Astrocyte of the hippocampus (primary cell): ENCODE measurements at places on chromosomes 3 and 15.

GRCh38 chr3:176208283-176208682, 989.0 kb downstream of the TBL1XR1 start:
- DNase-seq = no peak

DNA sequence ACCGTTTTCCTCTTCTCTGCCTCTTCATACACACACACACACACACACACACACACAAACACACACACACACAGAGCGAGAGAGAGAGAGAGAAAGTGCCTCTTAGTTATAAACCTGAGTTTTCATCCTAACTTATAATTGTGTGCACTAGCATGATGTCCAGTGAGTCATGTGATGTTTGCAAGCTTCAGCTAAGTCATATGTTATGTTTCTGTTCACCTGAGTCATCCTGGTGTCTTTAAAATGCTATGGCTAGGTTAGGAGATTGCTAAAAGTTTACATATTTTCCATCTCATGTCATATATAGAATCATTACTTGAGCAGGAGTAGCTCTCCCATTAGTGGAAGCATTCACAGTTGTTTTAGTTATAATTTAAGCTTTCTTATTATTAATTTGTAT, 155.8 kb downstream of the EPHA6 start:
- no peak for DNase-seq

DNA sequence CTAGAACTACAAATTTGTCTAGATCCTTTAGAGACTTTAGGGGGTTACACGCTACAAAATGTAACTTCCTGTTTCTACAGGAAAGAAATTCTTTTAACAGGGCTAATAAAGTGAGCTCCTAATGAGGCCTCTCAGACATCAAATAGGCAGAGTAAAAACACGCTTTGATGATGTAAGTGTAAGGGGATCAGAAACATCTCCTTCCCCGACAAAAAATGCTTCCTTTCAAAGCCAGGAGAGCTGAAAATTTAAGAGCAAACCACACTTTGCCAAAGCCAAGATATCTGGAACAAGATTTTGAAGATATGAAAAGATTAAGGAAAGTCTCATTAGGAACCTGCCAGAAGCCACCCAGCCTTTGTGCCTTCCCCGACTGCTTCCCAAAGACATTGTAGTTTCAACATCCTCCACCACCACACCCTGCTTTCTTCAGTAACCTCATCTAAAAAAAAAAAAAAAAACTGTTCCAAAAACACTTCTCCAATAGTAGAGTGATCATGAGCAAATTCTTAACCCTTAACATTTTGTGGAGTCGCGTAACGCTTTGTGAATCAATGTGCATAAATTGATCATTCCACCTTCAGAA, 505.0 kb upstream of the THBS1 start:
- DNase-seq = peak; percentile 66

GRCh38 chr3:142916605-142917004, 27.7 kb upstream of the PCOLCE2 start:
- no peak for DNase-seq

DNA sequence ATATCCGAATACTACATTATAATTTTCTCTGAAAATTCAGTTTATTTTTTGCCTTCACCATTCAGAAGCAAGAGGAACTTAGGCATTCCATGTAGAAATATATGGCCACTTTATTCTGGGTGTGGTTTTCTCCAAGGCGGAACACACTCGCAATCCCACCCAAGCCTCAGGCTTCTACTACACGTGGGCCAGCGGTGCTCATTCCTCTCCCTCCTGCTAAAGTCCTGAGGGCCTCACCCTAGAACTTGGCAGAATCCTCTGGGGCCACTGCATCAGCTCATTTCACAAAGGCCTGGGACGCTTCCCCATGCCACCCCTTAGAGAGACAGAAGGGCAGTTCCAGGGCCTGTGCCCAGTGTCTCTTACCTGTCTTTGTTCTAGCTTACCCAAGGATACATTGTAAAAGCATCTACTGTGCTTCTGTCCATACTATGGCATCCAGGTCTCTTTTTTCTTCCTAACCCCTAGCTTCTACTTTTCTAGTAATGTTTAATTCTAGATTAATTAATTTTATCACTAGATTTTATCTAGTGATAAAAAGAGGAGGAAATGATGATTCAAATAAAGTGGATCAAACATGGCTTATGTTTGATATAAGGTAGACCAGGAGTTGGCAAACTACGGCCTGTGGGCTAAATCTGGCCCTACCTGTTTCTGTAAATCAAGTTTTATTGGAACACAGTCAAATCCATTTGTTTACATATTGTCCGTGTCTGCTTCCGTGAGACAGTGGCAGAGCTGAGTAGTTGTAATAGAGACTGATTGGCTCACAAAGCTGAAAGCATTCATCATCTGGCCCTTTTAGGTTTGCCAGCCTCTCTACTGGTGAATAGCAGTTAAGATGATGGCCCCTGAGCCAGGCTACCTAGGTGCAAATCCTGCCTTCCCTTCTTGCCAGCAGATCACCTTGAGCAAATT, 29.8 kb downstream of the LARS2 start:
- DNase-seq = no peak

GRCh38 chr15:47473106-47473725, 244.1 kb upstream of the SEMA6D start:
- DNase-seq = no peak

DNA sequence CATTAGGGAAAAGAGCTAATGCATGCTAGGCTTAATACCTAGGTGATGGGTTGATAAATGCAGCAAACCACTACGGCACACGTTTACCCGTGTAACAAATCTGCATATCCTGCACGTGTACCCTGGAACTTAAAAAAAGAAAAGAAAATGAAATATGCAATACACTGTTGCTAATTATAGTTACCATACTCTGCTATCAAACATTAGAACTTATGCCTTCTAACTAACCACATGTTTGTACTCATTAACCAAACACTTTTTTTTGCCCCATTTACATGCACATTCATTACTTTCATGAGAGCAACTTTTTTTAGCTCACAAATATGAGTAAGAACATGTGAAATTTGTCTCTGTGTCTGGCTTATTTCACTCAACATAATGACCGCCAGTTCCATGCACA, 253.1 kb downstream of the CGGBP1 start:
- DNase-seq = no peak

- peak; percentile 77 for DNase-seq
These were observed 97.2 kb downstream of the TBC1D5 start for GRCh38 chr3:17645074-17645698.

GRCh38 chr15:91599261-91599660, 254.2 kb upstream of the SLCO3A1 start:
- no peak for DNase-seq

GRCh38 chr15:48800811-48801455, 9.9 kb downstream of the CEP152 start:
- DNase-seq = peak; percentile 38

- DNase-seq = peak; percentile 61
These were observed 10.5 kb downstream of the PTX3 start for GRCh38 chr3:157447026-157447694.

GRCh38 chr3:135966271-135966961, 888 bp downstream of the PPP2R3A start:
- DNase-seq = peak; percentile 26

GRCh38 chr3:158896729-158897128, 94.9 kb downstream of the MFSD1 start:
- peak; percentile 12 for DNase-seq

DNA sequence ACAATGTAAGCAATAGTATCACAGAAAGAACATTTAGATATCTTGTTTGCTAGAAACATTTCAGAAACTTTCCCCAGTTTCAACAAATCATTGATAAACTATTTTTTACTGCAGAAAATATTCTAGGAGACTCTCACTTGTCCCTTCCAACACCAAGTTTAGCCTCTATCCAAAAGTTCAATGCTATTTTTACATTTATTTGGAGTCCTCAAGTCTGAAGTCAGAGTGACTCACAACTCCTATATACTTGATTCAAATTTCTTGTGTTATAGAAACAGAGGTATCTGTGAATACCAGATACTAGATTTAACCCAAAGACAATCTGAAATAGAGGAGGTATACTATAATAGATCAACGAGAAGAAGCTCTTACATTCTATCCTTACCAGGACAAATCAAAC, 49.6 kb downstream of the RFX7 start:
- no peak for DNase-seq

DNA sequence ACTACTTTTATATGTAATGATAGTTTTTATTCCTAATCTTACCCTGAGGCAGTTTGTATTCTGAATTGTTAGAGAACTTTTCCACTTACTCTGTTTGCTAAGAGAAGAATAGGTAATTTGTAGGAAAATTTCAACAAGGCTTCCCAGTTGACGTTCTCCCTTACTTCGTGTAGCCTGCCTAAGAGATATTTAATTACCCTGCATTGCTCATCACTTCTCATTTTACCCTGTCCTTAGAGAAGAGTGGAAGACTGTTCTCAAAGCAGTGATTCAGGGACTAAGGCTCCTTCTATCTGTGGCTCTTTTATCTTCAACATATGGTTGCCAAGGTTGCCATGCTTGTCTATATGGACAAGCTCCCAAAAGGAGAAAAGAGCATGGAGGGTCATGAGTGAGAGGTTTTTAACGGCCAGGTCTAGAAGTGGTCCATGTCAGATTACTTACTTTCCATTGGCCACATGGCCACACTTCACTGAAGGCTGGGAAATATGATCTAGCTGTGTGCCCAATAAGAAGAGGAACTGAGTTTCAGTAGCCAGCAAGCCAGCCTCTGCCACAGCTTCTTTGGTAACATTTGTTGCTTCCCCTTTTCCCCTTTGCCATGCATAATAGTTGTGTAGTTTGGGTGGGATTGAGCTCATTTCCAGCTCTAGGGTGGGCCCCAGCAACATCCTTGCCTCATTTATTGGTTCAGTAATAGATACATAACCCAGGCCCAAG, 22.1 kb downstream of the PDE8A start:
- no peak for DNase-seq

- peak; percentile 71 for DNase-seq
These were observed 117.1 kb upstream of the SMAD3 start for GRCh38 chr15:66948294-66948693.

GRCh38 chr3:76107935-76108570, 322.7 kb upstream of the ZNF717 start:
- peak; percentile 54 for DNase-seq

GRCh38 chr15:32657198-32657883, 15.8 kb downstream of the SCG5 start:
- DNase-seq = no peak

- DNase-seq = no peak
These were observed 20.4 kb downstream of the H1-8 start for GRCh38 chr3:129563332-129563731.

- no peak for DNase-seq
These were observed 126.3 kb upstream of the TMEM108 start for GRCh38 chr3:132911741-132912415.

GRCh38 chr3:69282181-69282580, 103.7 kb downstream of the FRMD4B start:
- DNase-seq = no peak

DNA sequence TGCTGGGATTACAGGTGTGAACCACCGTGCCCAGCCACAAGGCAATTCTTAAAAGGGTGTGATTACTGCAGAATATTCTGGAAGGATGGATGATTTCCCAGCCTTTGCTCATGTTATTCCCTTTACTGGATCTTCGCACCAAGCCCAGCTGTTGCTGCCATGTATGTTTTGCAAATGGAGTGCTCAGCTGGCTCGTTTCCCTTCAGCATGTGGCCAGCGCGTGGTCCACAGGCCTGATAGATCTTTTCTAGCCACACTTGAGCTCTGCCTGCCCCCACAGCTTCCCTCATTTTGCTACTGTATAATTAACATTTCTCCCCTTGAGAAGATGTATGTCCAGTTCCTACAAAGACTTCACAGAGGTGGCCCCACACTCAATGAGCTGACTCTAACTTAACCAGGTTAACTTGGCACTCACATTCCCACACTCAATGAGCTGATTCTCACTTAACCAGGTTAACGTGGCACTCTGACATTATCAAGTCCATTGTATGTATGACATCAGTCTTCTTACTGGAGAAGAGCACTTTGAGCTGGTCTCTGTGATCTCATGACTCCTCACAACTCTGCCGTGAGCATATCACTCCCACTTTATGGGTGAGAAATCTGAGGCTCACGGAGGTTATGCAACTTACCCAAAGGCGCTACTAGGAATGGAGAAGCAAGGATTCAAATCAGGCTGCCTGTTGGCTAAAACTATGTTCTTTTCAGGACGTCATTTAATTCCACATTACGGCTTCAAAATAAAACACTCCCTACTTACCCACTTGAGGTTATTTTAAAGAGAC, 49.2 kb downstream of the TM4SF4 start:
- DNase-seq = no peak

DNA sequence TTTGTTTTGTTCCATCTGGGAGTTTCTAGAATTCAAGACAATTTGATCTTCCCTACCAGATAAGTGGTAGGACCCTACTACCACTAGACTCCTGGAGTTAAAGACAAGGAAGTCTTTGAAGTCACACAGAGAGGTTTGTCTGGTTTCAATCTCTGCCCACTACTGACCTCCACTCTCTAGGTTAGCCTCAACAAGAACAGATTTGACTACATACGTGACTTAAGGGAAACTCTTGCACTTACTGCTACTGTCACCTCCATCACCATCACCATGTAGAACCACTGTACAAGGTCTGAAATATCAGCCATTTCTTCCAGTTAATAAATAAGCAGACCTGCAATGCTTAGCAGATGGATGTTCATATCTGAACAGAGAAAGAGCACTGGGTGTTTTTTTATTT, 148.3 kb upstream of the ARHGEF26 start:
- no peak for DNase-seq

DNA sequence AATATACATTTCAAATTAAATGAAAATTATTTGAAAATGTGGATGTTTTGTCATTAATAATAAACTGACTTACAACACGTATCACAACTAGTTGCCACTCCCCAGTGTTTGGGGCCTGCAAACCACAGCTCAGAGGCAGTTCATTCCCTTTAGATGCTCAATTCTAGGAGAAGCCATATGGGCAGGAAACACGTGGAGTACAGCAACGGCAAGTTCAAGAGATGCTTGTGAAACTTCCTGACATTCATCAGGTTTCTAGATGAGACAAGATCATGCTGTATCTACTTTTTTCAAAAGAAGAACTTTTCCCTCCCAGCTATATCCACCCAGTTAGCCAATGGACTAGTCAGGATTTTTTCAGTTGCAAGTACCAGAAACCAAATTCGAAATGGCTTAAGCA, 17.6 kb upstream of the PLA2G4D start:
- DNase-seq = no peak

- DNase-seq = no peak
These were observed 58.0 kb upstream of the TEX9 start for GRCh38 chr15:56307180-56307579.

DNA sequence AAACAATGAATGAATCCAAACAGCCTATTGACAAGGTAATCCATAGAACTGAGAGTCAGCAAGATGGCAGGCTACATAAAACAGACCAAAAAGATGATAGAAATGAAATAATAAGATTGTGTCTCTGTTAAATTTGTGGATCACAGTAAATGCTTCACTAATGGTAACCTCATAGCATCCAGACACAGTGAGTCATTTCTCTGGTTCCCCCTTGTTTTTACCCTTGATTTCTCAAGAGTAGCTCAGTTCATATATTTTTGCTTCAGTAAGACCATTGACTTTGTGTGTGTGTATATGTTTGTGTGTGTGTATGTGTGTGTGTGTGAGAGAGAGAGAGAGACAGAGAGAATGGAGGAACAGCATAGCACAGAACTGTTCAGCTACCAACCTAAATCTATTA, 546.9 kb downstream of the RBMS3 start:
- DNase-seq = peak; percentile 20
